Tibial nerve (tissue), 4 donors: ENCODE measurements at places on chromosomes 3 and 15.

DNA sequence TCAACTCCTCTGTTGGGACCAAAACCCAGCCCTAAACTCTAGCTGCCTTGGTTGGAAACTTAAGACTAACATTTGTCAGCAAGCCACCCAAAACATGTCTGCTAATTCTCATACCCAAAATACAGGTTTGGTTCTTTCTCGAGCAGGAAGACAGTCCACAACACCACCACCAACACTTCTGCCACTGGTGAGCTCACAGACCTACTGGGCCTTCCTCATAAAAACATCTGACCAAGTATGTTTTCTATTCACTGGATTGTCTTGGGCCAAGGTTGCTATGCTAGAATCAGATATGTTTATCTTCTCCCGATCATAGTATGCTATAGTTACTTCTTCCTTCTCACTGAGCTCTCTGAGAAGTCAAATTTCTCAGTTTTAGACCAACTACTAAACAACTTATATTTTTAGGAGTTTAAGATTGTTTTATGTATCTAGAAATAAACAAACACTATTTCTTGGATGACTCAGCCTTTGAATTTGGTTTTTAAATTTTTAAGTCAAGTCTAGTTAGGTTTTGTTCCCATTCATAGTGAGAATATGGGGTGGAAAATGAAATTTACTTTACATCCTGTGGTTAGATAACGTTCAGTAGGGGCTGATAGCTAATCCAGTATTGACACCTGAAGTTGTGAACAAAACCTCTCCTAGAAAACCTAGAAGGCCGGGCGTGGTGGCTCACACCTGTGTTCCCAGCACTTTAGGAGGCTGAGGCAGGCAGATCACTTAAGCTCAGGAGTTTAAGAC is 360.5 kb downstream of the RSL24D1 start:
- no peaks in the 10 kb centered on the region for H3K4me1 ChIP-seq
- no peak for DNase-seq
- no peak overlapping the region for H3K4me3 ChIP-seq
- H3K27me3 ChIP-seq = no peaks in the 10 kb centered on the region

DNA sequence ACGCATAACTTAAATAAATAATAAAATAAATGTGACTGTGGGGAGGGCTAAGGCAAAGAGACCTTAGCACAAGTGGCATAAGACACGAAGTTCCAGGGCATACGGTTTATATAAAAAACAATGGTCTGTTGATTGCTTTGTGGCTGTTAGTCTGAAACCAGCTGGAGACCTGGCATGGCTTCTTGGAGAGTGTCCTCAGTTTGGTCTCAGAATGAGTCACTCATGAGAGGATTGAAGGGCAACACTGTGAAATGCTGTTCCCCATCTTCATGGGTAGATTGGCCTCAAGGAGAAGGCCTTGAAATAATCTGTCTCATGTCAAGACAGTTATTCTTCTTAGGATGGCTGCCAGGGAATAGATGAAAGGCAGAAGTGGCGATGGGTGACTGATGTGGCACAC is 62.2 kb downstream of the SOX2 start:
- H3K4me3 ChIP-seq = no peak overlapping the region
- no peaks in the 10 kb centered on the region for H3K36me3 ChIP-seq
- H3K27me3 ChIP-seq = no peaks in the 10 kb centered on the region
- H3K4me1 ChIP-seq = no peaks in the 10 kb centered on the region

DNA sequence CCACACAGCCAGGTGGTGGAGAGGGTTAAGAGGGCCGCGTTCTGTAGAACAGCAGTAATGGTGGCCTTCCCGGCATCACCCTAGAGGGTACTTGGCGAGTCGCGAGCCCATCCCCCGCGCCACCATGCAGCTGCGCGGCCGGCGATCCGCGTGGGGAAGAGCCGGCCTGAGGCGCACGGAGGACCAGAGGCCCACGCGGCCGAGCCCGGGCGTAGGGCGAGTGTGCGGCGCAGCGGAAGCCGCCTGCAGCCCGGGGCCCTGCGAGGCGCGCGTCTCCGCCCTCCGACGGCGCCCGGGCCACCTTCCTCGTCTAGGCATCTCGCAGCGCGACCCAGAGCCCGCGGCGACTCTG is 423 bp downstream of the TKT start:
- peak overlapping the region; percentile 77 for H3K27ac ChIP-seq
- peaks cover 56% of the 10 kb centered on the region for H3K4me1 ChIP-seq
- no peak for DNase-seq
- no peaks in the 10 kb centered on the region for H3K27me3 ChIP-seq
- peak overlapping the region; percentile 94 for H3K4me3 ChIP-seq

DNA sequence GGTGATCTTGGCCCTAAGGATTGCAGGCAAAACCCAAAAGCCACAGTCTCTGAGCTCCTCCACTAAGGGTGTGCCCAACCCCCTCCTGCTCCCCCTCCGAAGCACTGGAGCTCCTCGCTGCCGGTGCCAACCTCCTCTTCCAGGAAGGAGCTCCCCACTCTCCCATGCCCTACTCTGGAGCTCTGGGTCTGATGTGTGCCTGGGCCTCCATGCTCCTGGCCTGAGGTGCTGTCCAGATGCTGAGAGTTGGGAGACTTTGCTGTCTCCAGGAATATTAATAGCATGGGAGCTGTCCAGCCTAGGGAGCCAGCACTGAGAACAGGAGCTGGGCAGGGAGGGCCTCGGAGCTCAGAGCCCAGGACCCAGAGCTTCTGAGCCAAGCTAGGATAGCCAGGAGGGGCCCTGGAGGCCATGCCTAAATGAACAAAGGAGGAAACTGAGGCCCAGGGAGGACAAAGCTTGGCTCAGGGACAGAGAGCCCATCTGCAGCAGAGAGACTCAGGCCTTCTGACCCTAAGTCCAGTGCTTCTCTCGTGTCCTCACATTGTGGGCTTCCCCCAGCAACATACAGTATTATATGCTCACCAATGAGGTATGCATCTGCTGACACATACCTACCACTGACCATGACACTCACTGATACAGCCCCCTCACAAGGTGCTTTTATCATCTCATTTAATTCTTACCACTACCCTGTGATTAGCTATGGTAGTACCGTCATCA is 36.9 kb upstream of the HERC1 start:
- H3K4me1 ChIP-seq = no peaks in the 10 kb centered on the region
- H3K27me3 ChIP-seq = no peaks in the 10 kb centered on the region
- no peak overlapping the region for H3K27ac ChIP-seq
- no peak overlapping the region for H3K4me3 ChIP-seq
- H3K36me3 ChIP-seq = no peaks in the 10 kb centered on the region

DNA sequence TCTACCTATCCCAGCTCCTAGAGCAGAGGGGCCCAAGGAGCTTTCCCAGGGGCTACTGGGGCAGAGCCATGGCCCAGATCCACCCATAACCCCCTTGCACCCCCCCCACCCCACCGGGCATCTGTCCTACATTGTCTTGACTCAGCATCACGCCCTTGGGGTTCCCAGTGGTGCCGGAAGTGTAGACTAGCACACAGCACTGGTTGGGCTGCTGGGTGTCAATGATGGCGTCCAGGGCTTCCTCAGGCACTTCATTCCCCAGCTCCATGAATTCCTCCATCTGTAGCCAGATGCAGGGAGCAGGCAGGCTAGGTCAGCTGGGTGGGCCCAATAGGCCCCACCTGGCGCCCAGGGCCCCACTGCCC is 33.2 kb downstream of the IDH3A start:
- H3K4me1 ChIP-seq = no peaks in the 10 kb centered on the region
- H3K27me3 ChIP-seq = no peaks in the 10 kb centered on the region
- H3K4me3 ChIP-seq = no peak overlapping the region
- H3K36me3 ChIP-seq = no peaks in the 10 kb centered on the region
- no peak overlapping the region for H3K27ac ChIP-seq
- DNase-seq = no peak

DNA sequence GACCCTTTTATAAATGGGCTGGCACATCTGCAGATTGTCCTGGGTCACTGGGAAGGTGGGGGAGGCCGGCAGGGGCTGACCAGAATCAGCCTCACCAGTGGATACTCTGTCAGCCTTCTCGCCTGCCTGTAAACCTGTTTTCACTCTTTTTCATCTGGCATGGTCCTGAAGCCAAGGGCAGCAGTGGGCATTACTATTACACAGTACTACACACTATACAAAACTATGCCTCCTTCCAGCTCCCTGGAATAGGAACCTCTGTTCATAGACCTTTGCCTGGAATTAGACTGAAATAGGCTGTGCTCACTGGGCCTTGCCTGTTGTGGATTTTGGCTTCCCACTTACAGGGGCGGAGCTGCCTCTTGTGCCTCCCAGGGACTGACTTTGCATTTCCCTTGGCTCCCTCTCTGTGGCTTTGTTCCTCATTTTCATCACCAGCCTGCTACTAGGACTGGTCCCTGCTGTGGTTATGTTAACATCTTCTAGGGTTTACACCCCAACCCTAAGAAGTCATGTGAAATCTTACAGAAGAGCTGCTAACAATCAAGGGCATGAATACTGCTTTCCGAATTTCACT is 120.7 kb downstream of the FNDC3B start:
- no peak overlapping the region for H3K27ac ChIP-seq
- H3K4me1 ChIP-seq = peaks cover 22% of the 10 kb centered on the region
- no peaks in the 10 kb centered on the region for H3K27me3 ChIP-seq
- no peaks in the 10 kb centered on the region for H3K36me3 ChIP-seq
- H3K4me3 ChIP-seq = no peak overlapping the region
- DNase-seq = peak; percentile 42

- no peaks in the 10 kb centered on the region for H3K27me3 ChIP-seq
- H3K36me3 ChIP-seq = no peaks in the 10 kb centered on the region
- no peak for DNase-seq
- no peak overlapping the region for H3K4me3 ChIP-seq
- no peak overlapping the region for H3K27ac ChIP-seq
Measured at GRCh38 chr3:171334465-171334811, 125.8 kb downstream of the TNIK start.

DNA sequence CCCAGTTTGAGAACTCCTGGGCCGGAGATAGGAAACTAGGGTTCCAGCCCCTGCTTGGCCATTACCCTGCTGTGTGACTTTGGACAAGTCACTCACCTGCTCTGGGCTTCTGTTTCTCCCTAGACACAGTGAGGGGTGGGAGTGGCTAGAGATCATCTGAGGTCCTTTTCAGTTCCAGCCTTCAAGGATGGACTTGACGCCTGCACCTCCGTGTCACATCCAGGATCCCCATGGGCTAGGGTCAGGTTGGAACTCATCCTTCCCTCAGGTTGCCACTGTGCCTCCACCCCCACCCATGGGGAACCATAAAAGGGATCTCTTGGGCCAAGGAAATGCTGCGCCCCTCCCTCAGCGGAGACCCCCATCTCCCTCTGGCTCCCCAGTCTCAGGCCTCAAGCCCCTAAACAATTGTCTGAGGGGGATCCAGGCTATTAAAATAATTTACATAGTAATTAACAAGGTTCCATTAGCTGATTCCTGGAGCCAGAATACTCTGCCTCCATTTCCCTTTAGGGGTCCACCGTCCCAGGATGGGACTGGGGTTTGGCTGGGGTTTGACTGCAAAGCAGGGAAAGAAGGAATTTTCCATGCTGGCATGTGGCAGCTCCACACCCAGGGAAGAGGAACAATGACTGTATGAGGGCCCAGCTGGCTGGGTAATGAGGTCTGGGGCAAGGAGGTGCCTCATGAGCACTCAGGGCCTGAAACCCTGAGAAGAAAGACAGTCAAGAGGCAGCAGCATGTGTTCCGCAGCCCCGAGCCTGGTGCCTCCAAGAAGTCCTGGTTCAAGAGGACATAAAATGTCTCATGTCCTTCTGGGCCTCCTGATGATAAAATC is 177.7 kb downstream of the SMAD6 start:
- H3K4me3 ChIP-seq = no peak overlapping the region
- no peaks in the 10 kb centered on the region for H3K27me3 ChIP-seq
- H3K27ac ChIP-seq = no peak overlapping the region
- no peaks in the 10 kb centered on the region for H3K4me1 ChIP-seq
- no peaks in the 10 kb centered on the region for H3K36me3 ChIP-seq

DNA sequence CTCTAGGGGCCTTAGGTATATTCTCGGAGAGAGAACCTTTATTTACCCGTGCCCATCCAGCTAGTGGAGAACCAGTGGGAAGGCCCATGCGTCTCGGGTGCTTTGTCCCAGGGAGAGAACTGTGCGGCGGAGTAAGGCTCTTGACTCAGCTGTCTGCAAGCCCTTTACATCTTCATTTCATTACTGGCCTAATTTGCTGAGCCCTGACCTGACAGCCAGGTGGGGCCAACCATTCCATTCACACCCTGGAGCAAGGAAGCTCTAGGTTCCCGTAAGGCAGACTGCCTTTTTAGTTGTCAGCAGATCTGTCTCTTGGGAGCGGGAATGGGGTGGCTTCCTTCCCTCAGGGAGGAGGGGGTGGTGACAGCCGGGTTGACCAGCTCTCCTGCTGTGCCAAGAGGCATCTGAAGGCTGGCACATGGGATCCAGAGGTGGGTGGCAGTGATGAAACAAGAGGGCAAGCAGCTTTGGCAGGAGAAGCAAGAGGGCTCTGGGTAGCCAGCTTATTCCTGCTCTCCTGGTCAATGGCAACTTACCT is 36.4 kb downstream of the SV2B start:
- no peaks in the 10 kb centered on the region for H3K36me3 ChIP-seq
- no peak overlapping the region for H3K27ac ChIP-seq
- H3K4me3 ChIP-seq = no peak overlapping the region
- DNase-seq = no peak

GRCh38 chr3:28376424-28376823 is 27.8 kb upstream of the AZI2 start:
- DNase-seq = no peak
- H3K4me3 ChIP-seq = no peak overlapping the region
- H3K27ac ChIP-seq = no peak overlapping the region

- H3K36me3 ChIP-seq = no peaks in the 10 kb centered on the region
- no peaks in the 10 kb centered on the region for H3K4me1 ChIP-seq
- no peak overlapping the region for H3K4me3 ChIP-seq
- DNase-seq = no peak
- no peak overlapping the region for H3K27ac ChIP-seq
Measured at GRCh38 chr3:73188707-73189106, 127.2 kb downstream of the EBLN2 start.

DNA sequence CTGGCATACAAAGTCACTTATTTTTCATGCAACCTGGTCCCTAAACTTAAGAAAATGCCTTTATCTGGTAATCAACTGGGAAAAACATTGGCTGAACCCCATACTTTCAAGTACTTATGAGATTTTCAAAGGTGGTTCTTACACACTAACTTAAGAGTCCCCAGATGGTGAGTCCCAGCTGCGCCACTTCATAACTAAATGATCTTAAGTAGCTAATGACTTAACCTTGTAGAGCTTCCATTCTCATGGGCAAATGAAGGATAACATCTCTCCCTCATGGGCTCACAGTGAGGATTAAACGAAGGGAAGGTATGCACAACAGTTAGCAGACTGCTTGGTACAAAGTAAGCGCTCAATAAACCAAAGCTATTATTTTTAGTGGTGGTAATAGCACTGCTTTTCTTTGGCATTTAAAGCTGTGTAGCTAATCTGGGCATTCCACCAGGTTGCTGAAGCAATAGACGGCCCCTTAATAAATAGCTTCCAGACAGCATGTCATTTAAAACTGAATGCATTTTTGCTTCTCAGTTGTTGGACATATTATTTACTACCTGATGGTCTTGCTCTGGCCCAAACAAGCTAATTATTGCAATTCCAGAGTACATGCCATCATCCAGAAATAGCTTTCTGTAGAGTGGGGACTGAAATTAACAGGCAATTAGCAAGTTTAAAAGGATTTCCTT is 55.4 kb downstream of the LIPC start:
- H3K4me3 ChIP-seq = no peak overlapping the region
- H3K27me3 ChIP-seq = no peaks in the 10 kb centered on the region
- no peak overlapping the region for H3K27ac ChIP-seq
